ENCODE measurements at places on chromosomes 4 and X. TPM values are rescaled to one million over a fixed set of nuclear protein-coding genes. Genes with fewer than 3 reads are reported as not detected.

RS1 gene
- not detected for total RNA-seq

DMRTC1 gene
- not detected for total RNA-seq

CYBB gene
- not detected for total RNA-seq

DDIT4L gene
- total RNA-seq: 7.2 TPM

EXOC1 gene
- 43.1 TPM for total RNA-seq

MSX1 gene
- total RNA-seq: 23.1 TPM

GABRG1 gene
- total RNA-seq: not detected

UGDH gene
- total RNA-seq: 175 TPM

LEF1 gene
- 49.1 TPM for total RNA-seq

NALF2 gene
- total RNA-seq: not detected

KIAA1210 gene
- total RNA-seq: 0.12 TPM

PDZD4 gene
- 1.8 TPM for total RNA-seq

FRG2 gene
- not detected for total RNA-seq

GPM6B gene
- total RNA-seq: 20.3 TPM

GPAT3 gene
- 1.3 TPM for total RNA-seq

RBM46 gene
- 0.12 TPM for total RNA-seq

ADH7 gene
- total RNA-seq: 2.1 TPM

SPANXN4 gene
- total RNA-seq: not detected

RNF150 gene
- 20.8 TPM for total RNA-seq

ZMAT1 gene
- total RNA-seq: 1.6 TPM

TLR3 gene
- total RNA-seq: 9.9 TPM

SPON2 gene
- total RNA-seq: 238 TPM

CNGA1 gene
- total RNA-seq: not detected

ZCCHC18 gene
- 0.16 TPM for total RNA-seq

TMPRSS11F gene
- total RNA-seq: not detected

DOK7 gene
- total RNA-seq: not detected

COPS4 gene
- 57.0 TPM for total RNA-seq

CYP4V2 gene
- total RNA-seq: 21.5 TPM

CTAG2 gene
- not detected for total RNA-seq

ADGRG2 gene
- total RNA-seq: 0.16 TPM

SLC26A1 gene
- total RNA-seq: 0.36 TPM

SCRG1 gene
- total RNA-seq: 0.16 TPM

SSX2 gene
- not detected for total RNA-seq

KLKB1 gene
- total RNA-seq: not detected

ASMT gene
- total RNA-seq: 0.12 TPM

PWWP3B gene
- under 0.01 TPM for total RNA-seq

P2RY8 gene
- total RNA-seq: not detected

KLHL13 gene
- 1.3 TPM for total RNA-seq

PCDH18 gene
- total RNA-seq: 492 TPM

GAGE12E gene
- not detected for total RNA-seq

SCFD2 gene
- total RNA-seq: 35.9 TPM

SERTM2 gene
- total RNA-seq: not detected

TMPRSS11B gene
- total RNA-seq: not detected

ADH6 gene
- total RNA-seq: not detected

SUPT20HL1 gene
- total RNA-seq: not detected

MAGED4 gene
- 57.8 TPM for total RNA-seq

MTNR1A gene
- total RNA-seq: 0.32 TPM
